ENCODE measurements at places on chromosomes 7 and 10.

DNA sequence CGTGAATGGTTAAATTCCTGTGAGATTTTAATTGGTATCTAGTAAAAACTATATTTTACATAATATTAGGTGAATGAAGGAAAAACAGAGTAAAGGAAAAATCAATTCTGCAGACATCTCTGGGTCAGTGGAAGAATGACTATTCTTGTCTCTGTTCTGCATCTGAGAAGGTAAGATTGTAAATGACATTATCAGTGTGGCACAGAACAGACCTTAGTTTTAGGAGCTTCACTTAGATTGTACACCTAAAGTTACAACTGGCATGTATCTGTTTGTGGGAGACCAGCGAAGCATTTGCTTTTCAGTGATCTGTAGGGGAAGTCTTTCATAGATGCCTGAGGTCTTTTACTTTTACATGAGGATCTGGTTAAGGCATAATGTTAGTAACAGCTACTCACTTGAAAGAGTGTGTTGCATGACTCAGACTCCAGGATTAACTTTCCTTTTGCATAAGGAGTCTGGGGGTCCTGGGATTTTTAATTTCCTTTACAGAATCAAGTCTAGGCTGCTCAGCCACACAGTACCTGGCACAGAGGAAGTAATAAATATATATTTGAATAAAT is 56.2 kb downstream of the JMJD1C start:
- no peak for DNase-seq

- no peak for DNase-seq
Measured at GRCh38 chr10:29688230-29688661, 53.5 kb upstream of the SVIL start.

- no peak for DNase-seq
Measured at GRCh38 chr10:122462533-122463465, 1.4 kb downstream of the HTRA1 start.

GRCh38 chr10:96958071-96958470 is 126.0 kb downstream of the LCOR start:
- no peak for DNase-seq

DNA sequence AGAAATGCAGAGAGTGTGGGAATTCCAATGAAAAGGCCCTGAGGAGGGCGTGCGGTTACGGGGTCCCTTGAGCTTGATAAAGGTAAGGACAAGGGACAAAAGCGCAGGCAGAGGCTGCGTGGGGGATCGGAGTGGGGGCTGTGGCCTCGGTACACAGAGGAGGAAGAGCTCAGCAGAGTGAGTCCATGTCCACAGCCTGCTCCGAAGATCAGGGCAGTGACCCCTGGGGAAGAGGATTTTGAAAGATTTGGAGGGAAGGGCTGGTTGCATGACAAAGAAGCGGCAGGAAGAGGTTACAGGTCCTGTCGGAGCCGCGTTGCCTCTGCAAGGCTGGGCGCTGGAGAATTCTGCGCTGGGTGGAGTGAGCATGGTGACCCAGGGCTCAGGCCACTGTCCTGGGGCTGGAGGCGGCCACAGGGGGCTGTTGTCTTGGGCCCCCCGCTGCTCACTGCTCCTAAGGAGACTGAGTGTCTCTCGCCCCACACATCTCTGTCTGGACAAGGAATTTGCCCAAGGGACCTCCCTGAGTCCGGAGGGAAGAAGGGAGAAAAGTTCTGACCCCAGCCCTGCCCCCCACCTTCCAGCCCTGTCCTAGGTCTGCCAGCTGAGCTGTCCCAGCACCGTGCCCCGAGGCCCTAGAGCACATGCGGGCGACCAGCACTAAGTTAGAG is 69.8 kb upstream of the INSIG1 start:
- DNase-seq, result no peak

GRCh38 chr10:76399226-76399625 is 967.8 kb downstream of the LRMDA start:
- no peak for DNase-seq

GRCh38 chr7:4764402-4765007 is 10.9 kb upstream of the AP5Z1 start:
- DNase-seq, result no peak

GRCh38 chr7:80637911-80638765 is at the start of gene CD36:
CD36 (plus strand) TSS chr7:80638642; CDS start chr7:80646741, 8,099 bp downstream.
- no peak for DNase-seq

GRCh38 chr7:45564485-45564884 is 9.7 kb upstream of the ADCY1 start:
- no peak for DNase-seq

- DNase-seq, result no peak
Measured at GRCh38 chr7:101764221-101764620, 53.2 kb upstream of the CUX1 start.

DNA sequence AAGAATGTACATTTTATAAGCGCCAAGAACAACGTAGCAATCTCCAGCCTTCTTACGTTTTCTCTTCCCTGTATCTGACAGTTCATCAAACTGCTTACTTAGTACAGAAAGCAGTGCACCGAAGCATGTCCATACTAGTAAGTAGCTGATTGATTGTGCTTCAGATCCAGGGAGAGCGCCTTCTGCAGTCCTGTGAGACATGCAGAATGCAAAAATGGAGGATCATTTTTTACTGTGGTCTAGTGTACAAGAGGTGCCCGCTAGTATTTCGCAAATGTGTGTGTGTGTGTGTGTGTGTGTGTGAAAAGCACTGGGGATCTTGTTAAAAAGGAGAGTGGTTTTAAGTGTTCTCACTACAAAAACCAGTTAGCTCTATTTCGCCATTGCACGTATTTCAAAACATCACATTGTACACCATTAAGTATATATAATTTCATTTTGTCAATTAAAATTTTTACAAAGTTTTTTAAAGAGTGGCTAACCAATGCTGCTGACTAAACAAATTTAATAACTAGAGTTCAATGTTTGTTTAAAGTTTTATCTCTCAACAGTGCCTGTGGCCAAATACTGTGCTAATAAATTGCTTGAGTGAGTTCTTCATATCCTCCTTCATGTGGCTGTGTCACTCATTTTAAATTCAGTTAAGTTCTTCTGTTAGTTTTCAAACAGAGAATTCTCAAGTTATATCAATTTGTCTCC is 99.6 kb downstream of the ZMYND11 start:
- DNase-seq, result no peak

GRCh38 chr7:19305698-19306097 is 160.5 kb upstream of the FERD3L start:
- no peak for DNase-seq

GRCh38 chr10:128958834-128959690 is 508.0 kb upstream of the MGMT start:
- DNase-seq, result no peak

- DNase-seq, result no peak
Measured at GRCh38 chr7:28037220-28038010, 143.2 kb downstream of the JAZF1 start.

- no peak for DNase-seq
Measured at GRCh38 chr7:96699219-96699871, 10.3 kb downstream of the SEM1 start.

DNA sequence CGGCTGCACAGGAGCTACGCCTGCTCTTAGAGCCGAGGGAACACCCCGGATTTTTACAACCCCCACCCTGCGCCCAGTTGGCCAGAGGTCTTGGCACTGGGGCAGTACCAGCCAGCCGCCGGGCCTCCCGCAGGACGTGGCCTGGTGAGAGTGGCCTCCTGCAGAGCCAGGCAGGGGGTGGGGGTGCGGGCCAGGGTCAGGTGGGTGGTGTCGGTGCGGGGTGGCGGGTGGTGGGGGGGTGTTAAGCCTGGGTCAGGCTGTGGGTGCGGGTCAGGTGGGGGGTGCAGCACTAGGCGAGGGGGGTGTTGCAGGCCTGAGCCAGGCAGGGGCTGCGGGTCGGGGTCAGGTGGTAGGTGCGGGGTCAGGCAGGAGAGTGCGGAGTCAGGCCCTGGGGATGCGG is 647 bp downstream of the ECHS1 start:
- no peak for DNase-seq

- no peak for DNase-seq
Measured at GRCh38 chr10:33939892-33940291, 605.4 kb upstream of the NRP1 start.

GRCh38 chr7:149637911-149638565 is 135.3 kb downstream of the ZNF467 start:
- no peak for DNase-seq

DNA sequence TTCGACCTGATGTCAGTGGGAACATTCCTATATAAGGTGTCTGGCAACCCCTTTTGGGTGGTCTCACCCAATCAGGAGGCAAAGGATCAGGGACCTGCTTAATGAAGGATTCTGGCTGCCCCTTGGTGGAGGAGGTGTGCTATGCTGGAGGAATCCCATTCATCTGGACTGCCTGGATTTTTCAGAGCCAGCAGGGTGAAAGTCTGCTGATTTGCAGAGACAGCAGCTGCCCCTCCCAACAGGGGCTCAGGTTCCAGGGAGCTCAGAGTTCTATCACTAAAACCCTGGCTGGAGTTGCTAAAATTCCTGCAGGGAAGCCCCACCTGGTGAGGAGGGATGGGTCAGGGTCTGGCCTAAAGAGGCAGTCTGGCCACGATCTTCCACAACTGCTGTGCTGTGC is 398.5 kb upstream of the CNTNAP2 start:
- DNase-seq, result no peak

GRCh38 chr7:14389181-14389591 is 399.7 kb upstream of the ETV1 start:
- no peak for DNase-seq

DNA sequence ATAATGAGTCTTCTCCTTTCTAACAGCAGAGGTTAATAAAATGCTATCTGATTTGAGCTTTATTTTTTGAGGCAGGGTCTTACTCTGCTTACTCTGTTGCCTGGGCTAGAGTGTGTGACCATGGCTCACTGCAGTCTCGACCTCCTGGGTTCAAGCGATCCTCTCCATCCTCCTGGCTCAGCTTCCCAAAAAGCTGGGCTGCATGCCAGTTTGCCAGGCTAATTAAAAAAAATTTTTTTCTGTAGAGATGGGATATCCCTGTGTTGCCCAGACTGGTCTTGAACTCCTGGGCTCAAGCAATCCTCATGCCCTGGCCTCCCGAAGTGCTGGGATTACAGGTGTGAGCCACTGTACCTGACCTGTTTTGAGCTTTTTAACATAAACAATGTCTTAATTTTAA is 56.7 kb downstream of the SCD start:
- no peak for DNase-seq

GRCh38 chr7:39406467-39406866 is 159.7 kb upstream of the YAE1 start:
- DNase-seq, result no peak

GRCh38 chr10:86964847-86965190 is 3.5 kb upstream of the ADIRF start:
- DNase-seq, result no peak

DNA sequence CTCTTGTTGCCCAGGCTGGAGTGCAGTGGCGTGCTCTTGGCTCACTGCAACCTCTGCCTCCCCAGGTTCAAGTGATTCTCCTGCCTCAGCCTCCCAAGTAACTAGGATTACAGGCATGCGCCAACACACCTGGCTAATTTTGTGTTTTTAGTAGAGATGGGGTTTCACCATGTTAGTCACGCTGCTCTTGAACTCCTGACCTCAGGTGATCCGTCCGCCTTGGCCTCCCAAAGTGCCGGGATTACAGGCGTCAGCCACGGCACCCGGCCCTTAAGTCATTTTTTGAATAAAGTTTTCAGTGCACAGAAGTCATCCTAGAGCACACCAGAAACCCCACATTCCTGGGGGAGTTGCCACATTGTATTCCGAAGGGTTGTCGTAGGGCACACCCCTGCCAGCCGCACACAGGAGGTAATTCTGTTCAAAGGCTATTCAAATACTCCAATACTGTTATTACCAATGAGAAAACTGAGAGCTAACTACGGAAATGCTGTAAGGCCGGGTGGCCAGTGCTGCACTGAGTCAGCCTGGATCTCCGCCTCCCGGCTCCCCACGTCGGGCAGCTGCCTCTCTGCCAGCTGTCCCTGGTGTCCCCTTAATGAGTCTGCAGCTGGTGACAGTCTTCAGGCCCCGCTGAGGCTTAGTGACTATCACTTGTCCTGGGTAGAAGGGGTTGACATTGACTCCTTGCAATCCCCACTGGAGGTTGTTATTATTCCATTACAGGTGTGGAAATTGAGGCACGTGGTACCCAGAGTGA is 8.6 kb upstream of the RFC2 start:
- no peak for DNase-seq

- no peak for DNase-seq
Measured at GRCh38 chr7:127997226-127997922, 33.9 kb downstream of the LRRC4 start.

DNA sequence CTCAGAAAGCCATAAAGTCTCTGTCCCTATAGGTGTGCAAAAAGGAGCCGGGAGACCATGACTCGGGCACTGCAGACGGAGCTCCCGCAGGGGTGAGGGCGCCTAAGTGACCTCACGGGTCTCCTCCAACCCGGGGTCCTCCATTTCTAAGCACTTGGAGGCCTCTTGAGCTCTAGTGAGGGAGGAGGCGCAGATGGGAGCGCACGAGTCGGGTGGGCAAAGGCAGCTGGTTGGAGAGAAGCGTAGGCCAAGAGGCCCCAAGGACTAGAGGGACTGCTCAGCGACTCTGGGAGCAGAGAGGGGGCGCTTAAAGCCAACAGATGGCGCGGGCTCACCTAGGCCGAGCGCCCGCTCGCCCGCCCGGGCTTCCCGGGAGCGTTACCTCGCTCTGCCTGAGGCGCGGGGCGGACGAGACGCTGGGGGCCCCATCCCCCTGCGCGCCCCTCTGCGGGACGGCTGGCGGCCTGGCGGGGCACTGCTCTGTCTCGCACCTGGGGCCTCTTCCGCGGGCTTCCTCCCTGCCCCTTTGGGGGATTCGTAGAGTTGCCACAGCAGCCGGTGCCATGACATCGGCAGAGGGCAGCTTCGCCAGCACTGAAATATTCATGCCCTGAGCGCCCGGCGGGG is 523 bp upstream of the CDH23 start:
- DNase-seq, result no peak

DNA sequence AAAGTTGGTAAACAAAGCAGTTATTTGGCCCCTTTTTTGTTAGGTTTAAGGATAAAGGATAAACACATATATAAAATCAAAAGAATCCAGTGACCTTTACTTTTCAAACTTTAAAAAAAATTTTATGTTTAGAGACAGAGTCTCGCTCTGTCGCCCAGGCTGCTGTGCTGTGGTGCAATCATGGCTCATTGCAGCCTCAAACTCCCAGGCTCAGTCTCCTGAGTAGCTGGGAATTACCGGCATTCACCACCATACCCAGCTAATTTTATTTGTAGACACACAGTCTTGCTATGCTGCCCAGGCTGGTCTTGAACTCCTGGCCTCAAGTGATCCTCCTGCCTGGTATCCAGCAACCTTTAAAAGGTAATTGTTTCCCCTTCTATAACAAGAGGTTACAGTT is 31.3 kb downstream of the GNA12 start:
- DNase-seq, result no peak

- no peak for DNase-seq
Measured at GRCh38 chr7:131898418-131898817, 342.0 kb upstream of the PODXL start.

DNA sequence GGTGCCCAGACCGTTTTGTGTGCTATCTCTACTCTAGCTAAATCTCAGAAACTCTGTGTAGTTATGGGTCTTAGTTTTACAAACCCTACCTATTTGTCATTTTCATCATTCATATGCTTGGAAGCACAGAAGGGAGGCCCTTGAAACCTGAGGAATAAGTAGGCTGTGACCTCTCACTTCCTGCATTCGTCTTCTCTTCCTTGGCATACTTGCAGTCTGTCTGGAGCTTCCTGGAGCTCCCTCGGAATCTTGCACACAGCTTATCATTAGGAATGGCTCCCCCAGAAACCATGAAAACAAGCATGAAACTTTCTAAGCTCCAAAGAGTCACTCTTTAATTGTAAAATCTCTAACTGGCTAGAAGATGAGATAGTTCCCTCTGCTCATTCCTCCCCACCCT is 376.9 kb upstream of the MYO3A start:
- no peak for DNase-seq
